ENCODE measurements at places on chromosomes 1 and 21. TPM values are rescaled to one million over a fixed set of nuclear protein-coding genes. Genes with fewer than 3 reads are reported as not detected.

RIPPLY3 gene
- not detected for total RNA-seq

GRCh38 chr1:55720261-55720660 is 505.1 kb upstream of the USP24 start:
- DNase-seq: no peak

DNA sequence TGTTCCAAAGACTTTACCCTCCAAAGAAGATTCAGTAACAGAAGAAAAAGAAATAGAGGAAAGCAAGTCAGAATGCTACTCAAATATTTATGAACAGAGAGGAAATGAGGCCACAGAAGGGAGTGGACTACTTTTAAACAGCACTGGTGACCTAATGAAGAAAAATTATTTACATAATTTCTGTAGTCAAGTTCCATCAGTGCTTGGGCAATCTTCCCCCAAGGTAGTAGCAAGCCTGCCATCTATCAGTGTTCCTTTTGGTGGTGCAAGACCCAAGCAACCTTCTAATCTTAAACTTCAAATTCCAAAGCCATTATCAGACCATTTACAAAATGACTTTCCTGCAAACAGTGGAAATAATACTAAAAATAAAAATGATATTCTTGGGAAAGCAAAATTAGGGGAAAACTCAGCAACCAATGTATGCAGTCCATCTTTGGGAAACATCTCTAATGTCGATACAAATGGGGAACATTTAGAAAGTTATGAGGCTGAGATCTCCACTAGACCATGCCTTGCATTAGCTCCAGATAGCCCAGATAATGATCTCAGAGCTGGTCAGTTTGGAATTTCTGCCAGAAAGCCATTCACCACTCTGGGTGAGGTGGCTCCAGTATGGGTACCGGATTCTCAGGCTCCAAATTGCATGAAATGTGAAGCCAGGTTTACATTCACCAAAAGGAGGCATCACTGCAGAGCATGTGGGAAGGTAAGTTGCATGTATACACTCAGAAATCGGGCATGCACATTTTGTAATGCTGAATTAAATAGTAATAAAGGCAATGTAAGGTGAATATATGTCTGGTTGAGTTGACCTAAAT is 97.2 kb downstream of the ZFYVE9 start:
- no peak for DNase-seq

DNA sequence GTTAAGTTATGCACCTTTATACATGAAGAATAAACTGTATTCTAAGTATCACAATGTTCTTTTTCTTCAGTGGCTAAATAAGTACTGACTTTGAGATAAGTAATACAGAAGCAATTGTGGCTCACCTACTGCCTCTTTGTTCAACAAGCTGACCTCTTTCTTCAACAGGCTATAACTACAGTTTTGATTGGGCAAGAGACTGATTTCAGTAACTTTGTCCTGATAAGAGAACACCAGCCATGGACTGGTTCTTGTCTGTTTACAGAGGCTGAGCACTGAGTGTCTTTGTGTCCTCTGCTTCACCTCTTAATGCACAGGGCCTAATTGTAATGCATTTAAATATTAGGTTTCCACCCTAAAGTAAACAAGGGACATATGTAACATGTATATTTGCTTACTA is 34.6 kb upstream of the PDE4B start:
- no peak for DNase-seq

- no peak for DNase-seq
Observed at GRCh38 chr1:86339014-86339812, 56.9 kb downstream of the ODF2L start.

GRCh38 chr21:32658524-32658923 is 46.3 kb upstream of the CFAP298 start:
- no peak for DNase-seq

DNA sequence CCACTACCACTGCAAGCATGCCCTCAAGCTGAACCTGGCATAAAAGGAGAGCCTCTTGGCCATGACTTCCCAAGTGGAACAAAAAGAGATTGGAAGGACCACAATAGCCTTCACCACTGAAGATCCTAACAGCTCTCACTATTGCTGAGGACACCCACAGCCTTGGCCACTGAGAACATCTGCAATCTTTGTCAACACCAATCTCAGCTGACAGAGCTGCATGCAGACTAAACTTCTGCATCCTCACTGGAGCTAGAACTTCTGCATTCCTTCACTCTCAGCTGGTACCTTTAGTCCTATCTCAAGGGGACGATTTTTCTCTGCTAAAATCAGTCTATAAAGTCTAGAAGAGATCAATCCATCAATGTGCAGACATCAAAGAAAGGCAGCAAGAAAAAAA is 8.3 kb upstream of the FCRL2 start:
- no peak for DNase-seq

DNA sequence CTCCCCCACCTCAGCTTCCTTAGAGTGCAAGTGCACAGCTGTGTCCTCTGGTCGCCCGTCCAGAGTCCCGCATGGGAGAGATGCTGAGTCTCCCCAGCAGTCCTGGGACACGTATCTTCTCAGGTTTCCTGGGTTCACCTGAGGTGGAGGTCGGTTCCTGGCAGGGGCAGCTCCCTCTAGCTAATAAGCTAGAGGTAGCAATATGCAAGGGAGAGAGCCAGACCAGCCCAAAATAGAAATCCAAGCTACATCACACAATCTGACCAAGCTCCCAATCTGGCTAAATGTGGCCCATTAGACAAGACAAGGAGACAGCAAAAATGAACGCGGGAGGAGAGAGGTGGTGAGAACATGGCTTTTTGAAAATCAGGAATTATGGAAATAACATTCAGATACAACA is 30.9 kb upstream of the CADM3 start:
- DNase-seq: no peak

All from CD8-positive, alpha-beta memory T cell (primary cell).